ENCODE measurements at places on chromosomes 12 and 14. TPM values are rescaled to one million over a fixed set of nuclear protein-coding genes. Genes with fewer than 3 reads are reported as not detected.

Gene USP44
- 0.22 TPM for total RNA-seq

Gene RD3L
- not detected for total RNA-seq

Gene CPSF2
- 45.7 TPM for total RNA-seq

Gene SLC11A2
- total RNA-seq = 55.6 TPM

Gene HOXC5
- total RNA-seq = 3.3 TPM

Gene SMIM41
- total RNA-seq = 0.39 TPM

Gene PRKAG1
- 104 TPM for total RNA-seq

Gene FRMD6
- 330 TPM for total RNA-seq

Gene XPOT
- 146 TPM for total RNA-seq

Gene NFATC4
- 302 TPM for total RNA-seq

Gene TESPA1
- not detected for total RNA-seq

Gene LRTM2
- not detected for total RNA-seq

Gene FGF23
- total RNA-seq = not detected

Gene ARF3
- 66.7 TPM for total RNA-seq

Gene KRT78
- not detected for total RNA-seq

Gene CFAP251
- total RNA-seq = 4.2 TPM

Gene PCED1B
- 0.43 TPM for total RNA-seq

Gene SERPINA10
- total RNA-seq = not detected

Gene CLEC4A
- total RNA-seq = 0.32 TPM

Gene AQP6
- not detected for total RNA-seq

Gene KITLG
- total RNA-seq = 14.9 TPM

Gene MYG1
- 34.8 TPM for total RNA-seq
